ENCODE measurements at places on chromosomes 12 and 14.

- H3K27me3 ChIP-seq = peaks cover 7% of the 10 kb centered on the region
- H3K4me3 ChIP-seq = no peak overlapping the region
- H3K4me1 ChIP-seq = no peaks in the 10 kb centered on the region
- DNase-seq = no peak
- H3K36me3 ChIP-seq = no peaks in the 10 kb centered on the region
Observed at GRCh38 chr12:125981610-125982253, 916.5 kb downstream of the AACS start.

- H3K4me3 ChIP-seq = no peak overlapping the region
- no peak for DNase-seq
- no peaks in the 10 kb centered on the region for H3K27me3 ChIP-seq
- H3K4me1 ChIP-seq = no peaks in the 10 kb centered on the region
- no peak overlapping the region for H3K27ac ChIP-seq
Observed at GRCh38 chr12:14076538-14076937, 95.1 kb upstream of the GRIN2B start.

DNA sequence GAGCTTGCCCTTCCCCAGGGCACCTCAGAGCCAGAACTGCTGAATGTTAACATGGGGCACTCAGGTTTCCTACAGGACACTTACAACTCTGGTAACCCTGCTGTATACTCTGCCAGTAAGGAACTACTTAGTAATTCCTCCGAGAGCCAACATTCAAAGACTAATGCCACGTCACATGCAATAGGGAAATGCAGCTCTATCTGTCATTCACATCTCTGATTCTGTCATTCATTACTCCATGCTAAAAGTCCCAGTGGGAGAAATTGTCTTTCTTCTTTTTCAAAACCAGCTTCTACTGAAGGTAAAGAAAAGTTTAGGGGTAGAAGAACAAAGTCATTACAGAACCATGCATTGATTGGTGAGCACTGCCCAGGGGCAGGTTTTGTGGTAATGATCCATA, 189.2 kb downstream of the DAD1 start:
- no peaks in the 10 kb centered on the region for H3K4me1 ChIP-seq
- H3K4me3 ChIP-seq = no peak overlapping the region
- H3K27ac ChIP-seq = no peak overlapping the region
- DNase-seq = no peak

DNA sequence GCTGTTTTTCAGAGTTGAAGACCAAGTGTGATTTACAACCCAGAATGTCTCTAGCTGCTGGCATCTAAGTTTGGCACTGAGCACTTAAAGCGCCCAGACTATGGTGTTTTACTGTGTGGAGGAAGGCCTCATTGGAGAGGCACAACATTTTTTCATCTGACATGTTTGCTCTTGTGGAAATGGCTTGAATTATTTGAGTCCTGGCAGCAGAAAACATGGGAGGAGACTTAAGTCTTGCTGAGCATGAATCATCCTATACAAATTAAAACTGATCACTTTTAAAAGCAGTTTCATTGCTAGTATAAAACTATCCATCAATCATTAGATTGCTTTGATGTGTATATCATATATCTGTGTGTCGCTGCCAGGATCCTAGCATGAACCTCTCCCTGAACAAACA, 85.9 kb upstream of the REP15 start:
- no peak for DNase-seq
- H3K4me3 ChIP-seq = no peak overlapping the region
- H3K27ac ChIP-seq = peak overlapping the region; percentile 32
- H3K4me1 ChIP-seq = peaks cover 32% of the 10 kb centered on the region
- no peaks in the 10 kb centered on the region for H3K36me3 ChIP-seq

- H3K27me3 ChIP-seq = no peaks in the 10 kb centered on the region
- H3K36me3 ChIP-seq = no peaks in the 10 kb centered on the region
- no peak for DNase-seq
- H3K27ac ChIP-seq = no peak overlapping the region
Observed at GRCh38 chr12:26548227-26548626, 284.8 kb downstream of the ITPR2 start.

DNA sequence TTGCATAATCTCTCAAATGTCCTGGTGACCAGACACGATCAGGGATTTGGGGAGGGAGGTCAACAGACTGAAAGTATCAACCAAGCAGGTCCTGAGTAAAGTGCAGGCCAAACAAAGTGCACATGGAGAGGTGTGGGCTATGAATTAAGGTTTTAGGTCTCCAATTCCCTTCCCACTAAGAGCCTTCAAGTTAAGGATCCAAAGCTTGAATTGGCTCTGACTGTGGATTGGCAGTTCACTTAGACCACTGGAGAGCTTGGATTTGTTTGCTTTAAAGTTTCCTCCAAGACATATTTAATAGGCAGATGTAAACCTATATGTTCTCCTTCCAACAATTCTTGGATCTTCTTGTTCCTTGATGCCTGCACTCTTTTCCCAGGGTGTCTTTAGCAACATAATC, 129.6 kb upstream of the IGF1 start:
- no peaks in the 10 kb centered on the region for H3K4me1 ChIP-seq
- H3K27ac ChIP-seq = no peak overlapping the region
- H3K27me3 ChIP-seq = no peaks in the 10 kb centered on the region
- H3K4me3 ChIP-seq = no peak overlapping the region
- DNase-seq = no peak

DNA sequence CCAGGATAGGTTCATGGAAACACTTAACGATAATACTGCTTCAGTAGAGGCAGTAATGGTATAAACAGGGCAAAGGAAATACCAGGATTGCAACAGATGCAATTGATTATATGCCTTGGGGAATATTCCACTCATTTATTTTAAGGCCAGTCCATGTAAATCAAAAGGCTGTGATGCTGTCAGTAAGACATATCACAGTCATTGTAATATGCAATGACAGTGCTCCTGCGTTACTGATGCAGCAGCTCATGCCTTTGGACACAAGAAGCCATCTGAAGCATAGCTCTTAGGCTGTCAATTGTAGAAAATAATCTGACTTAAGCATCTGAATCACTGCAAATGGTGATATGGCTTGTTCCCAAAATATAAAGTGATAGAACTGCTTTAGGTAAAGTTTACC, 674.8 kb downstream of the TMTC2 start:
- H3K27me3 ChIP-seq = no peaks in the 10 kb centered on the region
- DNase-seq = no peak
- H3K36me3 ChIP-seq = no peaks in the 10 kb centered on the region
- no peaks in the 10 kb centered on the region for H3K4me1 ChIP-seq
- H3K27ac ChIP-seq = no peak overlapping the region

DNA sequence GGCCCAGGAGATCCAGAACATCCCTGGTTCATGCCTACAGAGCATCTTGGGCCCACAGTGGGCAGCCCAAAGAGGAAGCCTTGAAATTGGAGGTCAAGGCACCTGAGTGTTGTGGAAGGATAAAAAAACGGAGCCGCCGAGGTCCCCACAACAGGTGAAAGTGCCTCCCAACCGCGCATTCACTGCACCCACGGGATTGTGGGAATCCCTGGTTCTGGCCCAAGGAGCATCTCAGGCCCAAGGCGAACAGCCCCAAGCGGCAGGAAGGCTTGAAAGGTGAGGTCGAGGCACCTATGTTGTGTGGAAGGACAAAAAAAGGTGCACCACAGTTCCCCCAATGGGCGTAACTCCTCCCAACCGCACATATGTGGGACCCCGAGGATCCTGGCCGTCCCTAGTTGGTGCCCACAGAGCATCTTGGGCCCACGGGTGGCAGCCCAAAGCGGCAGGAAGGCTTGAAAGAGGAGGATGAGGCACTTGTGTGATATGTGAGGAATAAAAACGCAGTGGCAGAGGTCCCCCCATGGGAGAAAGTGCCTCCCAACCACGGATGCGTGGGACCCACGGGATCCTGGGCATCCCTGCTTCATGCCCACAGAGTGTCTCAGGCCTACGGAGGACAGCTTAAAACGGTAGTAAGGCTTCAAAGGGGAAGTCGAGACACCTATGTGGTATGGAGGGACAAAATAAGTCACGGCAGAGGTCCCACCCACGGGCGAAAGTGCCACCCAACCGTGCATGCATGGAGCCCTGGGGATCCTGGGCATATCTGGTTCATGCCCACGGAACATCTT, 583.9 kb downstream of the ALG10 start:
- no peaks in the 10 kb centered on the region for H3K36me3 ChIP-seq
- DNase-seq = no peak
- no peaks in the 10 kb centered on the region for H3K4me1 ChIP-seq
- H3K27me3 ChIP-seq = no peaks in the 10 kb centered on the region
- H3K4me3 ChIP-seq = no peak overlapping the region

DNA sequence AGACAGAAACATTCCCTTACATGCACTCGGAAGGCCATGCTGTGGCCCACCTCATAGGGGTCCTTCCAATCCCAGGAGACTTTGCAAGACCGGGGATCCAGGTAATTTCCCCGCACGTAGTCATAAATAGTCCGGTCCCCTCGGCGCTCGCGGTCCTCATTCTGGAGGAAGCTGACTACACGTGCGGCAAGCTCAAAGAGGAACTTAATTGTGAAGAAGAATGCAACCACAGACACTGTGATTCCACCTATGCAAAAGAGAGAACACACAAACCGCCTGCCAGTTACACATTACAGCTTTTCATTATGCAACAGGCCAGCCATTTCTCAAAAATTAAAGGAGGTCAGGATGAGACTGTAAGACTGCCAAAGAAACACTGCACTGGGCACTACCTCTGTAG, 28.4 kb downstream of the AREL1 start:
- H3K27me3 ChIP-seq = no peaks in the 10 kb centered on the region
- H3K4me1 ChIP-seq = no peaks in the 10 kb centered on the region
- no peaks in the 10 kb centered on the region for H3K36me3 ChIP-seq
- H3K27ac ChIP-seq = no peak overlapping the region
- DNase-seq = no peak

DNA sequence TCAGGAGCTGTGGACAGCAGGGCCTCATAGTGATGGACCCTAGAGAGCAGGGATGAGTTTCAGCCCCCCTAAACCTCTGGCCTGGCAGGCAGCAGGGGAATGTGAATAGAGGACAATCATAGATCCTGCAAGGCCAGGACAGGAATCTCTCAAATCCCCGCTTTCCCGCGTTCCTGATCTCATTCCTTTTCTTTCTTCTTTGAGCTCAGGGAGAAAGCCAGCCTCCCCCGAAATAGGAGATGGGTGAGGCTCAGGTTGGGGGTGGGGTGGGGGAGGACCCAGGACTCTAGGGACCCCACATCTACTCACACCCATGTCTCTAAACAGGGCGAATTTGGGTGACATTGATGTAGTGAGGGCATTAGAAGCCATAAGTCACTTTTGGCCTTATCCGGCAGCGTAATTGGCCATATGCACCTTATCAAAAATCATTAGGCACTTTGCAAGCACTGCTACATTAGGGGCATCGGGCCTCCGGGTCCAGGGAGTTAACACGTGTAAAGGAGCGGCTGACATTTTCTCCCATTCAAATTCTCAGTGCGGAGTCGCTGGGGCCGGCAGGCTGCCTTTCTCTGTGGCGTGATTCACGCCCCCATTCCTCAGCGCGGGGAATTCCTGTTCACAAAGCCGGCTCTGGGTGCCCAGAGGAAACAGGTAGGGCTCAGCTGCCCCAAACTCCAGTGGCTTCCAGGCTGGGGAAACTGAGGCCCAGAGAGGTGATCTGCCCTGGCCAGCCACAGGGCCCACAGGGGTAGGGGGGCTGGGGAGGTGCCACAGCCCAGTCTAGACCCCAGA, 1.5 kb downstream of the LHX5 start:
- H3K27me3 ChIP-seq = peaks cover 98% of the 10 kb centered on the region
- no peak for DNase-seq
- H3K4me3 ChIP-seq = no peak overlapping the region
- H3K4me1 ChIP-seq = peaks cover 15% of the 10 kb centered on the region

DNA sequence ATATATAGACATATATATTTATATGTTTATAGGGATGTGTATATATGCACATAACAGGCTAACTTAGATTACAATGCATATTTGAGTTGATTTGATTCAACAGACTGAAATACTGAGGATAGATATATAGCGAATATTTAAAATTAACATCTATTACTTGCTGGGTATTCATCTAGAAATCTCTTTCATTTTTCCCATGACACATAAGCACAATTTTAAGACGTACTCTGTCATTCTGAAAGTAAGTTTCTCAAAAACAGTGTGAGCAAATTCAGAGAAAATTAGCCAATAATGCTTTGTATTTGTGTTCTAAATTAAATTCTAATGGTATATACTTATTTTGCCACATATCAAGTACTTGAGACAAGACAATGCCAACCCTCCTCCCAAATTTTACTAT, 907.5 kb upstream of the MDGA2 start:
- H3K27me3 ChIP-seq = no peaks in the 10 kb centered on the region
- no peaks in the 10 kb centered on the region for H3K4me1 ChIP-seq
- H3K4me3 ChIP-seq = no peak overlapping the region
- no peaks in the 10 kb centered on the region for H3K36me3 ChIP-seq
- DNase-seq = no peak

DNA sequence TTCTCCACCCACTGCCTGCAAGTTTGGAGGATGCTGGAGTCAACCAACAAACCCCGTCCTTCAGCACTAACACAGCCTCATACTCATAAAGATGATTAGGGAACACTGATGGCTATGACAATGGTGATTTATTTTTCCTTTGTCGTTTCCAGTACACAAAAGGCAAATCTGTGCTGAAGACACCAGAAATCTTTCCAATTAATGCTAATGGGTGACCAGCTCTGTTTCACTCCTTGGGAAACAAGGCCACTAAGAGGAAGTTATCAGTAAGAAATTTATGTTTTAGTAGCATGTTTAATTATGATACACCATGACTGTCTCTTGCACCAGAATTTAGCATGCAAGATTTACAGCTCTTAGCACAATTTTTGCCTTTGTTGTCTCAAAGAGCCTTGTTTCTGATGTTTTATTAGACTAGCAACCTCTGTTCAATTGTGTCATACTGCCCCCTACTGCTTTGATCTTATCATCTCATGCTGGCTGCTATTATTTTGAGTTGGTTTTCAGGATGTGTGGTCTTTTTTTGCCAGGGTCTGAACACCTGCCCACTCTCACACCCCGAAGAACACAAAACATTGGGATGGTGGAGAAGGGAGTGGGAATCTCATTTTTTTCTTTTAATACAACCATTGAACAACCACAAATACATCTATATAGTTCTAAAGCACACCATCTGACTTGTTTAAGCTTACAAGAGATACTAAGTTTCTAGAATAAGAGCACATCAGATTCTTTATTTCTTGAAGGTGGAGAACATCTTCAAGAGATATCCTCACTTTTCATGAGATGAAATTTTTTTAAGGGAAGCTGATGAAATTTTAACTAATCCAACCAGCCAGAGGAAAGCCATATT, 160.9 kb downstream of the SPTSSA start:
- no peaks in the 10 kb centered on the region for H3K27me3 ChIP-seq
- H3K36me3 ChIP-seq = no peaks in the 10 kb centered on the region
- no peak overlapping the region for H3K27ac ChIP-seq
- H3K4me3 ChIP-seq = no peak overlapping the region
- H3K4me1 ChIP-seq = no peaks in the 10 kb centered on the region
- DNase-seq = peak; percentile 11
